ENCODE measurements at places on chromosomes 7 and 10. TPM values are rescaled to one million over a fixed set of nuclear protein-coding genes. Genes with fewer than 3 reads are reported as not detected.

Gene SPDYE5
- total RNA-seq, result not detected

DNA sequence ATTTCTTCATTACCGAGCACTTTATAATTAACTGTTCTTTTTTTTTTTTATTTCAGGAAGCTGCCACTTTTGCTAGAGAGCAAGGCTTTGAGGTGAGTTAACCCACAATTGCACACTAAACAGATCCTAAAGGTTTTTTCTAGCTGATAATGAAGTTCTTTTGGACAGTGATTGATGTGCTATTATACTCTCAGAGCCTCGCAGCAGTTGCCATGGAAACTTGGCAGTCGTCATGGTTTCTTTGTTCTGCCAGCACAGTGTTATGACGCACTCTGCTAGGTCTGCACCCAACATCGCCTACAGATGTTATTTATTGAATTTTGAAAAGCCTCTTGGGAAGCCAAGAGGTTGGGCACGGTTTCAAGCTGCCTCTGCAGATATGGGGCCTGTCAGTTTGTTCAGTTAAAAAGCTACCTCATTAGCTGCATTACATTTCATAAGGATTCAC, 237.2 kb upstream of the KAT6B start:
- peaks cover 73% of the 10 kb centered on the region for H3K4me1 ChIP-seq
- no peaks in the 10 kb centered on the region for H3K27me3 ChIP-seq
- H3K4me3 ChIP-seq, result no peak overlapping the region
- peak overlapping the region; percentile 57 for H3K27ac ChIP-seq

Gene IGF2BP3
- total RNA-seq, result 0.45 TPM

DNA sequence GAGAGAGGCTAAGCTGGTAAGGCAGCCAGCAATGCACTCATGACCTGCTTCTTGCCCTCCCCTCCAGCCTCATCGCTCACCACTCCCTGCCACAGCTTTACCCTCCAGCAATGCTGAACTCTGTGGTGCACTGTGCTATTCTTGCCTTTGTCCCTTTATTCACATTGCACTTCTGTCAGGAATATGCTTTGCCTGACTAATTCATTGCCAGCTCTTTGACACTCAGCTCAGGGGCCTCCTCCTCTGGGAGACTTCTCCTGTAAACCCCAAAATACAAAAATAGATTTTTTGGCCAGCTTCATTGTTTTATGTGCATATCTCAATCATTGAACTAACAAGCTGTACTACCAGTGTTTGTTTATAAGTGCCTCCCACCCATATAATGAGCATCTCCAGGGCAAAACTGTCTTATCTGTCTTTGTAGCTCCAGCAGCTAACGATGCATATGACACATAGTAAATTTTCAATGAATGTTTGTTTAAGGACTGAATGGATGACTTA, 8.2 kb downstream of the CNNM1 start:
- no peak for DNase-seq
- H3K36me3 ChIP-seq, result no peaks in the 10 kb centered on the region
- H3K4me1 ChIP-seq, result no peaks in the 10 kb centered on the region

Gene ATG9B
- not detected for total RNA-seq

Gene PRLHR
- 3.0 TPM for total RNA-seq

DNA sequence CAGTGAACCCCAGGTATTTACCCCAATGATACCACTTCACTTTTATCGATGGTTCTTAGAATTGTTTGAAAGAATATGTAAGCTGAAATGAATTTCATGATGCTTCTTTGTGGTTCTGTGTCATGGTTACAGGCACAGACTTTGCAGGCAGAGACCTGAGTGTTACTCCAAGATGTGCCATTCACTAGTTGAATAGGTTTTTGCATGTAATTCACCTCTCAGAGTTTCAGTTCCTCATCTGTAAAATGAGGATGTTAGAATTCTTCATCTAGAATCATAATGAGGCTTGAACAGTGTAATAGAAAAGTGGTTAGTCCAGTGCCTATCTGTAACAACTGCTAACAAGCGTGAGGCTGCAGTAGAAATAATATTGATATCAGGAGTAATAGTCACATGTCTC, 54.6 kb downstream of the VSTM2A start:
- H3K4me1 ChIP-seq, result peaks cover 17% of the 10 kb centered on the region
- H3K36me3 ChIP-seq, result no peaks in the 10 kb centered on the region
- H3K27me3 ChIP-seq, result no peaks in the 10 kb centered on the region
- no peak for DNase-seq

DNA sequence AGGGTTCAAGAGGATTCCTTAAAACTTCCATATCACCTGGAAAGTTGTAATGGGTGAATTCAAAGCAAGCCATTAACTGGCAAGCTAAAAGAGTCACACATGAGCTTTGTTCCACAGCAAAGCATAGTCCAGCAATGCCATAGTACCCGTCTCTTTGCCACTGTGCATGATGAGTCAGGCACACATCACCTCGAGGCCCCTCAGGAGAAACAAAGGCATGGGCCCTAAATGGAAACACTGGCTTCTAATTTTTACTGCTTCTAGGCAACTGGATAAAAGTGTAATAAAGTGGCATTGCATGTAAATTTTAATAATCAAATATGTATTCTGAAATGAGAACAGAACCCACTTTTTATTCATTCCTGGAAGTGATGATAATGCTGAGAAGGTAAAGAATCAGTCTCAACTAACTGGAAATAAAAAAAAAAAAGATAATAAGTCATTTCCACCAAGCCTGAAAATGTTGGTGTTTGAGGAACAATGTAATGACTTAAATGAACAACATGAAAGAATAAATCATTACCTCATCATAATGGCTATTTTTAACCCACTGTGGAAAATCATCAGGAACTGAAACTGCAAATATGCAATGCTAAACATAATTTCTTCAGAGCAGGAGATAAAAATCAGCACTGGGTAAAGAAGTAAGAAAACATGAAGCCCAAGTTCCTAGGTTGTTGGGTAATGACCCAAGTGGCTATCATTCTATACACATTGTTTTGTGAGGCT, 104.9 kb downstream of the CDK6 start:
- no peaks in the 10 kb centered on the region for H3K36me3 ChIP-seq
- DNase-seq, result no peak
- no peak overlapping the region for H3K4me3 ChIP-seq
- H3K4me1 ChIP-seq, result peaks cover 13% of the 10 kb centered on the region

DNA sequence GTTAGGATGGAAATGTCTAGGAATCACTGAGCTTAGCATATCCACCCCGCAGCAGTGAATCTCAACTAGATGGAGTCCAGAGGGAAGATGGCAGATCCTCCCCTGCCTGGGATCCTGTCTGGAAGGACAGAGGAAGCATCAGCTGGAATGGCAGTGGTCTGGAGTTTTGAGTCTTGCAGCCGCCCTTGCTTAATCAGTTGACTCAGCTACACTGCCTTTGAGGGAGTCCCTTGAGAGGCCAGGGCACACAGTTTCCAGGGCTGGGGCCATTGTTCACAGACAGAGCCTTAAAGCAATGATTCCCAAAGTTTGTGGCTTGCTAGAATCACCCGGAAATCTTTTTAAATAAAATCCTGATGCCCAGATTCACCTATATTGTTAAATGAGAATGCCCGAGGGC, 128.1 kb downstream of the NT5C2 start:
- H3K36me3 ChIP-seq, result peaks cover 24% of the 10 kb centered on the region
- no peaks in the 10 kb centered on the region for H3K4me1 ChIP-seq
- H3K4me3 ChIP-seq, result no peak overlapping the region
- no peak for DNase-seq
- H3K27ac ChIP-seq, result no peak overlapping the region

GRCh38 chr10:126872768-126873167, 32.5 kb upstream of the DOCK1 start:
- H3K4me3 ChIP-seq, result no peak overlapping the region
- DNase-seq, result no peak
- no peak overlapping the region for H3K27ac ChIP-seq
- H3K36me3 ChIP-seq, result no peaks in the 10 kb centered on the region
- H3K4me1 ChIP-seq, result no peaks in the 10 kb centered on the region

DNA sequence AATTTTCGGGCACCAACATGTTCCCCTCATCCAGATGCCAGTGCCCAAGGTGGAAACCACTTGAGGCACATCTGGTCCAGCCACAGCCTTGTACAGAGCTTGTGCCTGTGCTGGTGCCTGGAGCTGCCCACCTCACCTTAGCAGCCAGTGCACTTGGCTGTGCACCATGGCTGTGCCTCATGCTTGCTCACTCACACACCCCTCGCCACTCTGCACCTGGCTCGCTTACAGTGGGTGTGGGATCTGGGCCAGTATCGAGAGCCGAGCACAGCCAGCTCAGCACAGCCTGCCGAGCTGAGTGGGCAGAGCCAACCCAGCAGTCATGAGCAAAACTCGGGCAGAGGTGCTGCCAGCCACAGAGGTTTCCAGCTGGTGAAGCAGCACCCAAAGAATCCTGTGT, 139.9 kb upstream of the NUPR2 start:
- H3K27ac ChIP-seq, result no peak overlapping the region
- H3K4me1 ChIP-seq, result no peaks in the 10 kb centered on the region
- no peak for DNase-seq
- H3K4me3 ChIP-seq, result no peak overlapping the region

DNA sequence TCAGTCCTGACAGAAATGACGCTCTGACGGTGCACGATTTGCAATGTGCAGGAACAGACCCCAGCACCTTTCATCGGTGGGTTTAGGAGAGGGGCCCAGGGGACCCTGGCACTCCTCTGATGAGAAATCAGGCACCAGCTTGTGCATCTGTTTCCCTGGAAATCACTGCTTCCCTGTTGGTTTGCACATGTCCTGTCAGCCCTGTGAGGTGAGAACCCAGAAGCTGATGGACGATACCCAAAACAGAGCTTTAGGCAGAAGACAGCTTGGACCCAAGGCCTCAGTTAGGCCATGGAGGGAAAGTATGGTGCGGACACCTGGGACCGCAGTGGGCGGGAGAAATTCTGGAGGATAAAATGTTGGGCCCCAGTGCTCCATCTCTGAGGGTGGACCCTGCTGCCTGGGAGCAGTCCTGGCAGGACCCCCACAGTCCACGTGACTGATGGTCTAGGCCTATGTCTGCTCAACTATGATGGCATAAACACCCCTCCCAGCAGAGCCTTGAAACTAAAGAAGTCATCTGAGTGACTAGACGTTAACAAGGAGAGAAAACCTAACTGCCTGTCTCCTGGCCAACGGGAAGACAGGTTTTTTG, 242.8 kb downstream of the PTPRN2 start:
- peaks cover 24% of the 10 kb centered on the region for H3K27me3 ChIP-seq
- no peaks in the 10 kb centered on the region for H3K4me1 ChIP-seq
- DNase-seq, result no peak
- H3K36me3 ChIP-seq, result no peaks in the 10 kb centered on the region

Gene ACSM6
- total RNA-seq, result not detected

DNA sequence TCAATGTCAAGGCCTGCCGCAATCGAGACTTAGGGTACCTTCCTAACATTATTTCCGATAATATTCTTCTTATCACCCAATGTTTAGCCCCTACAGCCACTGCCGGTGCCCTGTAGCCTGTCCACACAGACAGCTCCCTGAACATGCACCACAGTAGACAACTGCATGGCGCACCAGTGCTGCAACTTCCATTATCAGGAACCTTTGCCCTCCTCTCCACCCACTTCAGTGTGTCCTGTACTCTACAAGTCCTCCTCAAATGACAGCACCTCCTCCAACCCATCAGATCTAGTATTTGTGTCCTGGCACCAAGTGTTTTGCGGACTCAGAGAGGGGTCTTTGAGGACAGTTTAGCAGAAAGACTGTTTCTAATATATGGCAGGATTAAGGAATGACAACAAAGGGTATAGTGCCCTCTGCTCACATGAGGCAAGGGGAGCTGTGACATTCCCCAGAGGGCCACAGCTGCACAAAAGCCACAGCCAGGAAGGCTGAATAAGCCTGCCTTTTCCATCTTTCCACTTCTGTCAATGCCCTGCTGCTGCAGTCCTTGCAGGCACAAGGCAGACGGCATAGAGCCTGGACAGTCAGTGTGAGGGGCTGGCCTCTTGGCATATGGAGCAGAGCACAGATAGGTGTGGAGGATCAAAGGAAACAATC, 335.4 kb downstream of the PARD3 start:
- H3K27me3 ChIP-seq, result no peaks in the 10 kb centered on the region
- DNase-seq, result no peak
- H3K4me3 ChIP-seq, result no peak overlapping the region
- no peaks in the 10 kb centered on the region for H3K36me3 ChIP-seq

- H3K27ac ChIP-seq, result no peak overlapping the region
- H3K27me3 ChIP-seq, result no peaks in the 10 kb centered on the region
- peaks cover 25% of the 10 kb centered on the region for H3K36me3 ChIP-seq
- no peaks in the 10 kb centered on the region for H3K4me1 ChIP-seq
These were observed 54.9 kb downstream of the AKAP9 start for GRCh38 chr7:91995391-91996105.

DNA sequence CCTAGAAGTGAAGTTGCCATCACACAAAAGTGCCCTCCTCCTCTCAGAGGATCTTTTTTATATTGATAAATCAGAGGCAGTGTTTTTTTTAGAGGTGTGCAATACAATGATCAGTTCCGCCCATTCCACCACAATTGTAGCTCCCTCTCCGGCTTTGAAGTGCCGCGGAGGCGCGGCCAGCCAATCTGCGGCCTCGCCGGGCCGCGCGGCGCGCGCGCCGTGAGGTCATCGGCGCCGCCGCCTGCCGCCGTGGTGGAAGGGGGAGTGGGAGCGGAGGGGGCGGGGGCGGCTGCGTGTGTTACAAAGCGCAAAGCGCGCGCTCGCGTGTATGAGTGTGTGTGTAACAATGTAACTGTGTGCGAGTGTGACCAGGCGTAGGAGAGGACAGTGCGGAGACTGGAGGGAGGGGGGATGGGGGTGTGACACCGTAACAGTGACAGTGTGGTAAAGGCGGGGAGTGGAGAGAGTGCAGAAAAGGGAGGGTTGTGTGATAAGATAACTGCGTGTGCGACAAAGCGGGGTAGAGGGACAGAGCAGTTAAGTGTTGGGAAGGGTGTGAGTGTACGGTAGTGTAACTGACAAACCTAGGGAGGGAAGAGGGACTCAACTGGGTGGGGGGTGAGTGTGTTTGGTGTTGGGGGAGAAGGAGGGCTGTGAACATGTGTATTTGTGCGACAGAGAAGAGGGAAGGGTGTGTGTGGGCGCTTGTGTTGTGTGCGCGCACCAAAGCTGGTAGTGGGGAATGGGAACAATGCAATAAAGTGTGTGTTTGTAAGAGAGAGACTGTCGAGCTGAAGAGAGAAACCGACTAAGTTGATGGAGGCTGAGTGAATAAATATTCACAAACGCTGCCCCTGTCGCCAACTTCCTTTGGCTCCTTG, at the start of gene SP8:
SP8 (minus strand) TSS at position 108 of the 881 bp plus-strand sequence; CDS start at position 20, 88 bp downstream.
- no peak for DNase-seq
- no peaks in the 10 kb centered on the region for H3K36me3 ChIP-seq
- H3K4me1 ChIP-seq, result peaks cover 51% of the 10 kb centered on the region
- H3K27me3 ChIP-seq, result peaks cover 100% of the 10 kb centered on the region

Gene TMEM273
- 11.6 TPM for total RNA-seq

GRCh38 chr10:71790749-71791440, 17.6 kb upstream of the VSIR start:
- H3K36me3 ChIP-seq, result no peaks in the 10 kb centered on the region
- H3K27ac ChIP-seq, result no peak overlapping the region
- no peaks in the 10 kb centered on the region for H3K27me3 ChIP-seq
- no peak overlapping the region for H3K4me3 ChIP-seq
- no peak for DNase-seq

Data from esophagus muscularis mucosa (tissue), 4 donors.